ENCODE measurements at places on chromosomes 7 and 10.

- DNase-seq: no peak
Measured at GRCh38 chr7:123054357-123055133, 59.0 kb upstream of the TAS2R16 start.

- no peak for DNase-seq
Measured at GRCh38 chr10:121900443-121901174, 27.2 kb downstream of the ATE1 start.

GRCh38 chr7:27745064-27745583 is 5.2 kb downstream of the TAX1BP1 start:
- DNase-seq: peak; percentile 8

DNA sequence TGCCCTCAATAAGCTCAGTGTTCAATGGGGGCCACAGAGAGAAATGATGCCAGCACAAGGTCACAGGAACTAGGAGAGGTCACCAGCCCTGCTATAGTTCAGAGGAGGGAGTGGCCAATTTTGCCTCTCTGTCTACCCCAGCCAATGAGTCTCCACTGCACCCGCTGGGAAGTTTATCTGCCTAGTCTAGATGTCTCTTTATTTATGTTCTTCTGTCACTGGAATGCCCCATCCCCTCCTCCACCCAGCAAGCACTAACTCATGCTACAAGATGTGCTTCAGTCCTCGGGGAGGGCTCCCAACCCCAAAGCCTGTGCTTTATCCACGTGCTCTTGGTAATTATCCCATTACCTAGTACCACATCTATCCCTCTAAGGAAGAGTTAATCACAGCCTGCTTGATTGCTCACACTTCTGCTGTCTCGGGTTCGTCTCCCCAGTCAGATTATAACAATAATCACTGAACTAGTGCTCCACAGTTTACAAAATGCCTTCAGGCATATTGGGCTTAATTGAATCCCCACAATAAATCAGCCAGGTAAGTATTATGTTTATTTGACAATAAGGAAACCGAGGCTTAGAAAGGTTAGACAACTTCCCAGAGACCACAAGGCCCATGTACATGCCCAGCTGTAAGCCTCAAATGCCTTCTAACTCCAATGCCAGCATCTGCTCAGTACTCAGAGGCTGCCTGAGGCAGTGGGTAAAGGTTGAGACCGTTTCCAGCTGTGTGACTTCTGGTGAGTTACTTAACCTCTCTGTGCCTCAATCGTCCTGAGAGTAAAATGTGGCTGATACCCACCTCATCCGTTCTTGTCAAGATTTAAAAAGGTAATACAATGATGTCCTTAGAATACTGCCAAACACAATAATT is 3.9 kb downstream of the HIP1 start:
- DNase-seq: no peak

DNA sequence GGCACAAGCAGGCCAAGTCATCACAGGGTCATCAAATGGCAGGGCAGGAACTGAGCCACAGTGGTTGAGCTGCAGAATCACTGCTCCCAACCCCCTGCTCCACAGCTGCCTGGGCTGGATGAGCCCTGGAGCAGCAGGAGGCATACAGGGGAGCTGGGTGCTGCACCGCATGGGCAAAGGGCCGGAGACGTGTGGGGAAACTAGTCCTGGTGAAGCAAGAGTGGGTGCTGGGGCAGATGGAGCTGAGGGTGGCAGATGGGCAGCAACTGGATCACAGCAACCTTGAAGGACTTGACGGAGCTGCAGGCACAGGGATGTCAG is 16.0 kb upstream of the VOPP1 start:
- DNase-seq: no peak

Measured in NCI-H1048 (cell line).